ENCODE measurements at places on chromosomes 2 and 18. TPM values are rescaled to one million over a fixed set of nuclear protein-coding genes. Genes with fewer than 3 reads are reported as not detected.

DNA sequence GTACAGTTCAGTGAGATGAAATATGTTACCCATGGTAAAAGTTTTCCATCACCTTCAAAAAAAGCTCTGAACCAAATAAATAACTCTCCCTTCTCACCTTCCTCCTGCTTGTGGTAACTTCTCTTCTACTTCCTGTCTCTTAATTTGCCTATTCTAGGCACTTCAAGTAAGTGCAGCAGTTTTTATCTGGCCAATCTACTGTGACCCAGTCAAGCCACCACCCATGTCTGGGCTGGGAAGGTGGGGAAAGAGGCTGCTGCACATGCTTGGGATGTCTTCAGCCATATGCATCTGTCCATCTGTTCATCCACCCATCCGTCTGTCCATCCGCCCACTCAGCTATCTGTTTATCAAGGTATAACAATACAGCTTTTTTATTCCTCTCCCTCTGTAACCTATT, 31.6 kb downstream of the ZNF532 start:
- no peak overlapping the region for H3K4me3 ChIP-seq
- H3K4me1 ChIP-seq, result peaks cover 14% of the 10 kb centered on the region

Gene CTLA4
- 0.70 TPM for total RNA-seq

Gene CD8B2
- total RNA-seq, result not detected

GRCh38 chr18:8504880-8505435, 104.3 kb upstream of the RAB12 start:
- no peak overlapping the region for H3K4me3 ChIP-seq
- no peak overlapping the region for H3K27ac ChIP-seq
- no peaks in the 10 kb centered on the region for H3K36me3 ChIP-seq
- H3K27me3 ChIP-seq, result no peaks in the 10 kb centered on the region

Gene RPRM
- total RNA-seq, result 0.50 TPM

Gene SRD5A2
- total RNA-seq, result 0.99 TPM

DNA sequence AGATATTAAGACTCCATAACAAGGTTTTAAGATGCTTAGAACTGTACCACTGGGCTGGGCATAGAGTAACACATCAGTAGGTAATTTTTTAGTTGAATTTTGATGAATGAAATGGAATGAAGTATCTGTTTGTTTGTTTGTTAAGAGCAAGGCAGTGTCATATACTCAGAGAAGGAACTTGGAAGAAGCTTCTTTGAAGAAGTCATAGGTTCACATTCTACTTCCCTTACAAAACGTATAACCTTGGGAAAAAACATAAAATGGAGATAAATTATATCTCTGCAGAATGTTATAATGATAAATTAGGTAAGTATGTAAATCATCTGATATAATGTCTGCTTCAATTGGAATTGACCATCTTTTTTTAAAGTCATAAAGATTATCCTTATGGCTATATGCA, 122.1 kb upstream of the SLC39A10 start:
- H3K4me1 ChIP-seq, result peaks cover 56% of the 10 kb centered on the region
- no peak overlapping the region for H3K4me3 ChIP-seq
- no peaks in the 10 kb centered on the region for H3K27me3 ChIP-seq
- no peak for DNase-seq
- no peaks in the 10 kb centered on the region for H3K36me3 ChIP-seq

Gene FAM110C
- 2.8 TPM for total RNA-seq

Gene MBD2
- 89.6 TPM for total RNA-seq

GRCh38 chr2:156708051-156708450, 271.9 kb downstream of the GPD2 start:
- no peak overlapping the region for H3K4me3 ChIP-seq
- no peaks in the 10 kb centered on the region for H3K27me3 ChIP-seq
- H3K36me3 ChIP-seq, result no peaks in the 10 kb centered on the region
- DNase-seq, result no peak

DNA sequence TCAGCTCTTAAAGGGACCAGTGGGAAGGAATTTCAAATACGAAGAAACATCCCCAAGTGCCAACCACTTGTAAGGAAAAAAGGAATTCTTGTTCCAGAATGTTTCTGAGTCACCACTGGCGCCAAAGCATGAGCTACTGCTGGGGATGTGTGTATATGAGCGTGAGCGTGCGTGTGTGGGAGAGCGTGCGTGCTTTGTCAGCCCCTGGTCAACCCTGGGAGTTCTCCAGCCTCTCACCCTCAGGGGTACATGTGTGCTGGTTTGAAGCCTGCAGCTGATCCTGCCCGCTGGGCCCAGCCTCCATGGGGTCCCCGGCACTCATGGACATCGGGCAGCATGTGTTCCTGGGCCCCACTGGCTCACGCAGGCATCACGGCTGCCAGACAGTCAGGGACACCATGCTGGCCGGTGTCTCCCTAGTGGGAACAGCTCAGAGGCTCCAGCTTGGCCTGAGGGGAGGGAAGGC, 17.1 kb downstream of the HS6ST1 start:
- H3K4me1 ChIP-seq, result peaks cover 11% of the 10 kb centered on the region
- DNase-seq, result no peak
- H3K36me3 ChIP-seq, result no peaks in the 10 kb centered on the region
- H3K27ac ChIP-seq, result no peak overlapping the region
- no peaks in the 10 kb centered on the region for H3K27me3 ChIP-seq
- H3K4me3 ChIP-seq, result no peak overlapping the region

Gene KRTCAP3
- 34.0 TPM for total RNA-seq

DNA sequence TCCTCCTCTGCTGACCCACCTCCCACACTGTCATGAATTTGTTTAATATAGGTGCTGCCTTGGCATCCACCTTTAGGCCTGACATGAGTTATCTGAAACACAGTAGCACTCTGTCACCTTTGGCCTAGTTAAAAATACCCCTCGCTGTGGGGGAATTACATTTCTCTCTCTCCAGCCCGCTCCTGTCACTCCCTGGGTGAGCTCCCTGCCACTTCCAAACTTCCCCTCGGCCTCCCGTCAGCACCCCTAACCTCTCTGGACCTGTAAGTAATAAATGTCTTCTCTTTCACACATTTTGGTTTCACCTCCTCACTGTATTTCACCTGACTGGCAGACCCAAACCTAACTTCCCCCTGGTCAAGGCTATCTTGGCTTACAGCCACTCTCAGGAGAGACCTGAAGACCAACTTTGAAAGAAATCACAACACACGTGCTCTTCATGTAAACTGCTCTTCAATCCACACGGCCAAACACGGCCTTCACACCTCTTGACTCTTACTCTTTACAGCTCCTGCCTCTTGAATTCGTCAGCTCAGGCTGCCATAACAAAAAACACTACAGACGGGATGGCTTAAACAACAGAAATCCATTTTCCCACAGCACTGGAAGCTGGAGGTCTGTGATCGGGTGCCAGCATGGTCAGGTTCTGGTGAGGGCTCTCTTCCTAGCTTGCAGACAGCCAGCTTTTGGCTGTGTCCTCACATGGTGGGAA, 28.3 kb downstream of the REEP1 start:
- DNase-seq, result no peak
- no peaks in the 10 kb centered on the region for H3K4me1 ChIP-seq
- no peak overlapping the region for H3K27ac ChIP-seq
- H3K36me3 ChIP-seq, result no peaks in the 10 kb centered on the region
- H3K4me3 ChIP-seq, result no peak overlapping the region

DNA sequence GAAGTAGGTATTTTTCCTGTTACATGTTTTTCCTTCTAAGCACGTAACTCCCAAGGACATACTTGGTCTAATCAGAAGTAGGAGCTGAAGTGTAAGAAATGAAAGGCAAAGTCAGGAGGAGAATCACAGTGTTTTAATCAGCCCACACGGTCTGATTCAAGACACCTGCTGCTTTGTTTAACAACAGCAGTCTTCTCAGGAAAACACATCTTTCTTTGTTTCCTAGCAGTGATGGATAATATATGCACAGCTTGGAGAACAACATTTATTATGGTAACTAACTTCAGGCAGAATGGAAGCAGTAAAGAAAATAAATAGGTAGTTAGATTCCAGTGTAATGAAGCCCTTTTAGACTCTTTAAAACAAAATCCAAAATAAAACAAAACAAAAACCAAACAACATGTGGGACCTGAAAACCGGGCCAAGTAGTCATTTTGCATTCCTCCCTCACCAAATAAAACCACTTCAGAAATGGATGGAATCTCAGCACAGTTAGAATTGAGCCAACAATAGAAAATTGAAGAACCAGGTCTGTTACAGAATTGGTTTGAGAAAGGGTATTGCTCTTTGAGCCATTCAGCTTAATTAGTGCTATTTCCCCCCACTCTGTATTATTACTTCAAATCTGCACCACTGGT, 61.1 kb upstream of the UGP2 start:
- no peaks in the 10 kb centered on the region for H3K4me1 ChIP-seq
- no peaks in the 10 kb centered on the region for H3K36me3 ChIP-seq
- no peak for DNase-seq
- H3K27ac ChIP-seq, result no peak overlapping the region
- no peaks in the 10 kb centered on the region for H3K27me3 ChIP-seq

DNA sequence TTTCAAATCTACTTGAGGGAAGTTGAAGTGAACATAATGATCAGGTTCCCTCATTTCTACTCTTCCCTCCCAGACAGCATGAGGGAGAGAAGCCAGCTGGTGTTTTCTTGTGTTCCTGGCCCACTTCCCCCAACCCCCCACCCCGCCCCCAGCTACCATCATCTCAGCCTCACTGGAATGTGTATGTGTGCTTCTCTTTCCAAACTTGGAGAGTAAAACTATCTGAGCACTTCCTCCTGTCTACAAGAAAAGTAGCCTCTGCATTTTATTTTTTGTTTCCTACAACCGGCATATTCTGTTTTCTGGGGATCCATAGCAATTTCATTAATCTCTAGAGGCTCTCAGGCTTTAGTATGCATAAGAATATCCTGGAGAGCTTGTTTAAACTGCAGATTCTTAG, 53.6 kb upstream of the GRHL1 start:
- DNase-seq, result peak; percentile 3
- H3K4me1 ChIP-seq, result peaks cover 31% of the 10 kb centered on the region
- H3K4me3 ChIP-seq, result no peak overlapping the region
- H3K27me3 ChIP-seq, result no peaks in the 10 kb centered on the region

DNA sequence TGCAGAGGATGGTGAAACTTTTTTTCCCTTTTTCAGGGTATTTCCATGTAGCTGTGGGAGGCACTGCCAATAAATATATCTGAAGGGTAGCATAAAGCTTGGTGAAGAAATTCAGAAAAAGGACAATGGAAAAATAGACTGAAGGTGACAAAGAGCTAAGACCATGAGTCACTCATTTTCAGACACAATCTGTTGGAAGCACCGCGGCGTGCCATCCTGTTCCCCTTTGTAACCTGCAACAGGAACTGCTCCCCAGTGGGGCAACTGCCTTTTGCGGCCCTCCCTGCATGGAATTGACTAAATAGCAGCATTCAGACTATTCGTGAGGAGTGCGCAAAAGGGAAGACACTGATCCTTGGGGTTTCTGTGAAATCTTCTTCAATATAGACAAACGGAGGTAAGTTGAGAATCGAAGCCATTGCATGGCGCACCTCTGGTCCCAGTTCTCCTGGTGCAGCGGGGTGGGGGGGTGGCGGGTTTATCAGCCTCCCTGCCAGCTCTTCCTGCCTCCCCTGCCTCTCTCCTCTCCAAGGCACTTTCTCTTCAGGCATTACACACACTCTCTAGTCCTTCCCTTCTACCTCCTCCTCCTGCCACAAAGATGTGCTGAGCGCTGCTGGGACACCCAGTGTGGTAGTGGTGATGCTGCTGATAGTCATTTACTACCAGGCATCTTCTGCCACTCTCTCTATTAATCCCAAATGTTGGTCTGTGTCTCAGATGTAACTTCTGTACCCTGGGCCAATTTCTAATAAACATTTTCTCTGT, 126.2 kb upstream of the TMEM200C start:
- no peak overlapping the region for H3K27ac ChIP-seq
- no peaks in the 10 kb centered on the region for H3K4me1 ChIP-seq
- H3K36me3 ChIP-seq, result no peaks in the 10 kb centered on the region
- no peak for DNase-seq
- no peaks in the 10 kb centered on the region for H3K27me3 ChIP-seq

DNA sequence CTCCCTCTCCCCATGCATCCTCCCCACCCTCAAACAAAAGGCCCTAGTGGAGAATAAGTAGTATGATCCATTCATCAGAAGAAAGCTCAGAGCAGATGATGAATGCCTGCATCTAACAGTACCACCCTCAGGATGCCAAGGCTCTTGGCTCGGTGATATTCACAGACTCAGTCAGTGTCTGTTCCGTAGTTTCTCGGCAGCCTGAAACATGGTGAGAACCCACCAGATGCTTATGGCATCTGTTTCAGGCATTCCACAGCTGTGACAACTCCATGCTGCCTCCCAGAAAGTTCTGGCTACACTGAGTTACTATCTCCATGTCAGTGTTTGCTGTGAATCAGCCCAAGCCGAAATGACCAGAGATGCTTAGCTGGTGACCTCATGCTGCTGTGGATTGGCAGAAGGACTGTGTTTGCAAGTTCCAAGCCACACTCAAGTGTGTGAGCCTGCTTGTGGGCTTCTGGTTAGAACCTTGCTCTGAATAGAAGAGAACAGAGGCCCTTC, 83.9 kb downstream of the WDSUB1 start:
- peaks cover 22% of the 10 kb centered on the region for H3K4me1 ChIP-seq
- H3K36me3 ChIP-seq, result no peaks in the 10 kb centered on the region
- H3K4me3 ChIP-seq, result no peak overlapping the region
- H3K27ac ChIP-seq, result no peak overlapping the region

- no peaks in the 10 kb centered on the region for H3K36me3 ChIP-seq
- H3K27me3 ChIP-seq, result no peaks in the 10 kb centered on the region
- DNase-seq, result no peak
- no peak overlapping the region for H3K27ac ChIP-seq
- no peak overlapping the region for H3K4me3 ChIP-seq
- peaks cover 22% of the 10 kb centered on the region for H3K4me1 ChIP-seq
Observed at GRCh38 chr2:54204476-54204875, 51.6 kb downstream of the TSPYL6 start.

Gene SPATA3
- total RNA-seq, result not detected

GRCh38 chr2:236321415-236321814, 57.2 kb upstream of the ASB18 start:
- no peak overlapping the region for H3K4me3 ChIP-seq
- H3K36me3 ChIP-seq, result no peaks in the 10 kb centered on the region
- H3K27me3 ChIP-seq, result no peaks in the 10 kb centered on the region
- no peaks in the 10 kb centered on the region for H3K4me1 ChIP-seq
- no peak for DNase-seq

Gene UGT1A8
- total RNA-seq, result not detected

GRCh38 chr2:121255358-121255757, 29.6 kb downstream of the TFCP2L1 start:
- H3K27me3 ChIP-seq, result no peaks in the 10 kb centered on the region
- peak; percentile 63 for DNase-seq
- no peaks in the 10 kb centered on the region for H3K4me1 ChIP-seq
- no peak overlapping the region for H3K4me3 ChIP-seq
- H3K27ac ChIP-seq, result peak overlapping the region; percentile 51
- no peaks in the 10 kb centered on the region for H3K36me3 ChIP-seq

Data from left lung (tissue), 14 donors.